T-helper 1 cell treated with Interleukin-12 subunit alpha and Interleukin-12 subunit beta and Interleukin-4 antibody, amounts not matched to agents 30 ng/mL and 1 ng/mL, for 36 hours (primary cell): ENCODE measurements at places on chromosomes 11 and 22. TPM values are rescaled to one million over a fixed set of nuclear protein-coding genes. Genes with fewer than 3 reads are reported as not detected.

The MAJIN gene
- total RNA-seq: not detected in 2 replicates

The POLD3 gene
- total RNA-seq: 35.7 and 38.3 TPM in 2 replicates

The UBQLN3 gene
- total RNA-seq: 0.20 TPM in 1 of 2 replicates, not detected in the other

The NPAS4 gene
- 0.07 and 0.42 TPM in 2 replicates for total RNA-seq

The OR5P2 gene
- total RNA-seq: not detected in 2 replicates

The LDLRAD3 gene
- 0.15 and 0.17 TPM in 2 replicates for total RNA-seq

The UPB1 gene
- 0.34 and 0.68 TPM in 2 replicates for total RNA-seq

The NRGN gene
- total RNA-seq: 2.4 and 3.1 TPM in 2 replicates

The DEFB131B gene
- total RNA-seq: not detected in 2 replicates

The MRGPRD gene
- not detected in 2 replicates for total RNA-seq
